ENCODE measurements at places on chromosomes 11 and 22.

DNA sequence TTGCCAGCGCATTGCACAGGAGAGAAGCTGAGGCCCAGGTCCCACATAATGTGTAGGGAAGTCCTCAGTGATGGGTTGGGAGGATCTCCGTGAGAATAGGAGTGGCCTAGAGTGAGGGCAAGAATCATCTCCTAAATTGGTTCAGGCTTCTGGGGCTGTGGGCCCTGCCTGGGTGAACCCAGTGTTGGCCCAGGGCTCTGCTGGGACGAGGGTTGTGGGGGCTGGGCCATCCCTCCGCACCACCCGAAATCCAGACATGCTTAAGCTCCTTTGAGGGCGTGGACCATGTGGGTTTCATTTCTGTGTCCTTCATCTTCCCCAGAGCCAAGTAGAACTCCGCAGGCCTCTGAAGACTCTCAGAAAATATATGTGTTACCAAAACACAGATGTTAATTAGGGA lies 3.7 kb downstream of the MICALL1 start:
- DNase-seq = no peak

GRCh38 chr11:117966908-117967307 lies 19.3 kb upstream of the IL10RA start:
- no peak for DNase-seq

GRCh38 chr22:40279017-40279416 lies 67.3 kb upstream of the ADSL start:
- DNase-seq = no peak

DNA sequence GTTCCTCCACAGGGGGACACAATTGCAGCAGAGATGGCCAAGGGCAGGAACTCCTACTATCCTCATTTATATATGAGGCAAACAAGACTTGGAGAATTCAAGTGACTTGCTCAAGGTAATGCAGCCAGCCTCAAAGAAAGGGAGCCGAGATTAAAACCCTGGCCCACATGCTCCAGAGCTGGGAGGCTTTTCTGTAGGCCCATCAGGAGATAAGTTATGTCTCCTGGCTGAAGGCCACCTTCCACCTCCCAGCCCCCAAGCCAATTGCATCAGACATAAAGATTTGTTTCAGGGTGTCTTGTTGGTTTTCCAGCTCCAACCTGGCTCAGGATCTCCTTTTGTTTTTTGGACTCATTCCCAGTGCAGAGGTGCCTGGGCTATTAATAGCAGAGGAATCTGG lies 59.5 kb downstream of the SMIM38 start:
- DNase-seq = no peak

DNA sequence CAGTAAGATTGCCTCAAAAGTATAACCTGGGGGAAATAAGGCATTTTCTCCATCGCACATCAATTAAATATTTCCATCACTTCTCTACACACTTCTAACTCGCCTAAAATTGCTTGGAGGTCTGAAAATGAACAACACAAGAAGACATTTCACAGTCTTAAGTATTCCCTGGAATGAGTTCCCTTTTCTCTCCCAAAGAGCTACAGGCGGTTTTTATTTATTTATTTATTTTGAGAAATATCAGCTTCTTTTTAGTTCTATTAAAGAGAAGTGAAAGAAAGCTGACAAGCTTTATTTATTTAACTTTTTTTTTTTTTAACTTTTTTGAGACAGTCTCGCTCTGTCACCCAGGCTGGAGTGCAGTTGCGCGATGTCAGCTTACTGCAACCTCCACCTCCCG lies 11.5 kb upstream of the PARVB start:
- no peak for DNase-seq

DNA sequence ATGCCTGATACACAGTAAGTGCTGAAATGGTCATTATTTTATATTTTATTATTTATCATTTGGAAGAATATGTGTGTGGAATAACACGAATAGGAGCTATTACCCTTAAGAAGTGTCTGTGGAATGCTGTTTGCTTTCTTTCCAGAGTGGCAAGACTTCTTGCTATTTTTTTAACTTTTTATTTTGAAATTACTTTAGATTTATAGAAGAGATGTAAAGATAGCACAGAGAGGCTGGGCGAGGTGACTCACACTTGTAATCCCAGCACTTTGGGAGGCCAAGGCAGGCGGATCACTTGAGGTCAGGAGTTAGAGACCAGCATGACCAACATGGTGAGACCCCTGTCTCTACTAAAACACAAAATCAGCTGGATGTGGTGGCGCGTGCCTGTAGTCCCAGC lies 58.9 kb upstream of the PAX6 start:
- DNase-seq = no peak

DNA sequence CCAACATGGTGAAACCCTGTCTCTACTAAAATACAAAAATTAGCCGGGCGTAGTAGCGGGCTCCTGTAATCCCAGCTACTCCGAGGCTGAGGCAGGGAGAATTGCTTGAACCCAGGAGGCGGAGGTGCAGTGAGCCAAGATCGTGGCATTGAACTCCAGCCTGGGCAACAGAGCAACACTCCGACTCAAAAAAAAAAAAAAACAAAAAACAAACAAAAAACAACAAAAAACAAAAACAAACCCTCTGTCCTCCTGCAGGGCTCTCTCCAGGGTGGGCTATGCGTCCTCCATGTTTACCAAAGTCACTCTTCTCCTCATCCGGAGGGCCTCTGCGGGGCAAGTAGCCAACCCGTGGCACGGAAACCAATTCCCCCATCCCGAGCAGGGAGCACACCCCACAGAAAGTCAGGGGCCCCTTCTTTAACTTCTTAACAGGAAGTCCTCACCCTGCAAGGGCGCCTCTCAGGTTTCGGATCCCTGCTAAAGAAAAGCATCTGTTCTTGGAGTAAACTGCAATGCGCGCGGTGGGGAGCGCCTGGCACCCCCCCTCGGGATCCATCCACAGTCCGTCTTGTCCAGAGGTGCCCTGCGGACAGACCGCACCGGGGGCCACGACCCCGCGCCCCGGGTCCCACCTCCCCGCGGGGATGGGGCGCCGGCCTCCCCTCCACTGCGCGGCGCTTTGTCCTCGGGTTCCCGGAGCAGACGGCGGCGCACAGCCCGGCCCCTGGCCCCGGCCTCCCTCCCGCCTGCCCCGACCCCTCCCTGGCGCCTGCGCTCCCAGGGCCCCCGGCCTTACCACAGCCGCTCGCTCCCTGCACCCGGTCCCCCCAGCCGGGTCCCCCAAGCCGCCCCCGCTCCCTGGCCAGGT lies 712 bp downstream of the CERK start:
- DNase-seq = no peak

- no peak for DNase-seq
These were observed 612 bp downstream of the XBP1 start for GRCh38 chr22:28799606-28800307.

DNA sequence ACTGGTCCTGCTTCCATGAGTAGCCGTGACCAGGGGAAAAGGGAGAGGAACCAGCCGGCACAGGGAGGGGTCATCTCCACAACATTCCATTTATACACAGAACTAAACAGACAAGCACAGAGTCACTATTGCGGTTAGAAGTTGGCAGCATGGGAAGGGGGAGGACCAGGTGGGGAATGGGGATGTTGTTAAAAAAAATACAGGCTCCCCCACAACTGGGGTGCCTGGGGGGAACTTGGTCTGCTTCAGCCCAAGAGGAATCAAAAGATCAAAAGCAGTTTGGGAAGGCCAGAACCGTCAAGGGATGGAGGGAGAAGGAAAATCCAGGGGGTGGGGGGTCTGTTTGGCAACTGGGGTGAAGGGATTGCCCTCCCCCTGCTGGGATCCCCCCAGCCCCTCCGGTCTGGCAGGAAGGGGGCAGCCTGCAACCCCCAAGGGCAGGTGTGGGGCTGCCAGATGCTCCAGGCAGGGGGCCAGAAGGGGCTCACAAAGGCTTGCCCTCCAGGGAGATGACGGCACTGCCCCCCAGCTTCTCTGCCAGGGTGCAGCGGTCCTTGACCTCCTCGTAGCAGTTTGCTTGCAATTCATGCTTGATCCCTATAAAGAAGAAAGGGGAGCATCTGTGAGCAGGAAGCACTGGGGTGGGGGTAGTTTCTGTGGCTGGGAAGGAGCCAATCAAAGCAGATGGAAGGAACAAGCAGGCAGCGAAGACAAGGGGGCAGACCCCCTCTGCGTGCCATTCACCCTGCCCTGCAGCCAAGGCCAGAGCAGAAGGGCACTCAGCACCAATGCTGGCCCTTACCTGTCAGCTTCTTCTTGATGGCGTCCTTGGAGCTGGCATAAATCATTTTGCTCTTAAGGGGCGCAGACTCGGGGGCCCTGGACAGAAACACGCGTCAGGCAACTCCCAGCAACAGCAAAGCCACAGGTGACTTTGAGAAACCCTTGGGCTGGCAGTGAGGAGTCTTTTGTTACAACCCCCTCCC lies 2.8 kb downstream of the CFL1 start:
- DNase-seq = no peak

DNA sequence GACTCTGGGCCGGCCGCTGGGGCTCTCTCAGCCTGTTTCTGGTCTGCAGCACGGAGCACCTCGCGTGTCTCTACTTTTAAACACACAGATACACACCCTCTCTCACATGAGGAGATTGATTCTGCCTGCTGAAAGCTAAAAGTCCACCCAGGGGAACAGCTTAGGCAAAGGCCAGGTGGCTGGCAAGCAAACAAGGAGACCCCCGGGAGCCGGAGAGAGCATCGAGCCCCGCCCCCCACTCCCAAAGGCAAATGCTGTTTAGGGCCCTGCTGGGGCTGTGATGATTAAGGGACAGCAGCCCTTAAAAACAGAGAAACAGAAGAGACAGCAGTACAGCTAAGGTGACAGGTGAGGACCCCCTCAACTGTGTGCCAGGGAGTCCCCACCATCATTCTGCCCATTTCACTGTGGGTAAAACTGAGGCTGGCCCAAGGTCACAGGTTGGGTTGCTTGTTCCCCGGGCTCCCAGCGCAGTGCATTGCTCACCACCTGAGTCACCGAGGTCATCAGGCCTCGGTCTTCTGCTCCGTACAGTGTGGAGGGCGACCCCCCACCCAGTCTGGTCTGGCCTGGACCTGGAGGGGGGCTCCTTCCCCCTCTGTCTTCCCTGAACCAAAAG lies 6.8 kb downstream of the CABP7 start:
- no peak for DNase-seq

DNA sequence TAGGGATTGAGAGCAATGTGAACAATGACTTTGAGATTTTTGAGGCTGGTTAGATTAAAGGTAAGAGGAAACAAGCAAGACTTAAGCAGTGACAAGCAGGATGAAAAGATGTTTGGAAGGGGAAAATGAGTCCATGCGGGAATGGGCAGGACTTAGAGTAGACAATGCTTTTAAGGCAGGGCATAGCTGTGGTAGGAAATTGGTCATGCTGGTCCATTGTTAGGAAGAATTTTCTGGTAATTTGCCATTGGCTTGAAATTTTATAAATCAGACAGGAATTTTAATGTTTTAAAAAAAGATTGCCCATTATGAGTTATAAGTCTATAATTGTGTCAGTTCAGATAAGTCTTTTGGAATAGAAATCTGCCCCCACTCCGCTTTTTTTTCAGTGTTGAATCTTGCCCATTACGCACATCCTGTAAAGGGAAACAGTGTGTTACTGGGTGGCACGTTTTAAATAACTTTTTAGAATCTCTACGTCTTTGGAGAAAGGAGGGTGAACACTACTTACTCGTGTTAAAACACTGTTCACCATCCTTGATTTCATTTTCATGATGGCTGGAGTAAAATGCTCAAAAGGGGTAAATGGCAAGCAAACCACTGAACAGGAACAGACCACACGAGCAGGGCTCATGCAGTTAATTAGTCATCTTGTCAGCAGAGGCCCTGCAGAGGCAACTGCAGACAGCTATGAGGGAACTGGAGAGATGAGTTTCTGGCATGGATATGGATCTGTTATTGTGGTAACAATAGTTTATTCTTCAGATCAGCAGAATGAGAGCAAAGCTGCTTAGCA lies 25.0 kb downstream of the SWAP70 start:
- no peak for DNase-seq

- no peak for DNase-seq
These were observed 12.2 kb downstream of the MRGPRF start for GRCh38 chr11:69000831-69001242.

- no peak for DNase-seq
These were observed 154.5 kb downstream of the DBX1 start for GRCh38 chr11:20005747-20006146.
